ENCODE measurements at places on chromosomes 7 and 10.

DNA sequence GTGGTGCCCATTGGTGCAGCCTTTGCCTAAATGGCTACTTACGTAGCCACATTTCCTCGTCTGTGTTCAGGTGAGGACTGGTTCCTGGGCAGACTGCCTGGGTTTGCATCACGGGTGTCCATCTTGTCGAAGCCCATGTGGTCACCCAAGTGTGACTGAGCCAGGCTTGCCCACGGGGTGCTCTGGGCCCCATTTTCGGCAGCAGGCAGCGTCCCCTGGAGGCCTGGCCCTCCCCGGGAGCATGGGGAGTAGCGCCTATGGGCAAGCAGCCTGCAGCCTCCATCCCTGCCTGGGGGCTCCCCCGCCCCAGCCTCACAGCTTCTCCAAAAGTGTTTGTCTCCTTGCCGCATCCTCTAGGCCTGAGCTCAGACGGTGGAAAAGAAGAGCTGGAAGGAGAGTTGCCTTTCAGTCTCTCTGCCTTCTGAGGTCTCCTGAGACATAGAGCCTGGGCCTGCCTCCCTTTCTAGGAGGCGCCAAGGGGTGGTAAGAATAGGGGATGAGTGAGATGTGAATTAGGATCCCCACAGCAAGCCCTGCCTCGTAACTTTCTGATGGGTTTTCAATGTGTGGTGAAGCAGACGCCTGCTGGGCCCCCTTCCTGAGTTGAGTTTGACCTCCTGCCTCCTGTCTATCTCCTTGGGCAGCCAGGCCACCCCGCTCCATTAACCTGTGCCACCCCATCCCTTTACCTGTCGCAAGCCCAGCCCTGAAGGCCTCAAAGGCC is 42.7 kb downstream of the HTRA1 start:
- DNase-seq, result no peak

GRCh38 chr7:77467408-77467807 is 51.3 kb upstream of the GSAP start:
- no peak for DNase-seq

DNA sequence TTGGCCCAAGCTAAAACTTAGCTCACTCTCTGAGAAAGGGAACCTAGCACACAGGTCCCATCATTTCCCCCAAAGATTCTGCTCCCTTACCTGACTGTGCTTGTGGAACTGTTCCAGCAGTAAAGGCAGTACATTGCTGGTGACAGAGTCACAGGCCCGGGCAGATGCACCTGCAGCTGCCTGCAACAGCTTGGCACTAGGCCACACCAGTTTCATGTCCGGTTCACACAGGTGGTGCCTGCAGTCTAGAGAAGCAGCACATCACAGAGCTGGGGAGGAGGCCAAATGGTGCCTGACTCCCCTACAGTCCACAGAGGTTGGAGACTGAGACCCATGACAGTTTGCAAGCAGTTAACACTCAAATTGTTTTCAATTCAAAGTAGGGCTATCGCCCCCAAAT is 22.2 kb downstream of the ZDHHC16 start:
- DNase-seq, result no peak

GRCh38 chr7:148633761-148634160 is 43.2 kb downstream of the C7orf33 start:
- no peak for DNase-seq

DNA sequence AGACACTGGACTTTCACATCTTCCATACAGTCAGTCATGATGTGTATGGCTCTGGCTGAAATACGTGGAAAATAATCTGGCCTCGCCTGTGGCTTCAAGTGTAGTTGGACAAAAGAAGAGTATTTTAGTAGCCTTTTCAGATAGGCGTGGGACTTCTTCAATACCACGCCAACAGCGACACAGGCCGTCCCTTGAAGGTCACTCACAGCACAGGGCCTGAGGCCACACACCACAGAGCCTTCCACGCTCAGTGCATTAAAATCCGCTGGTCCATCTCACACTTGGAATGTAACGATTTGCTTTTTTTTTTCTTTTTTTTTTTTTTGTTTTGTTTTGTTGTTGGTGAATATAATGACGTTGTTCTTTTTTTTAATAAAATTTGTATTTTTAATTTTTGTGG is 51.8 kb upstream of the SUN1 start:
- no peak for DNase-seq

DNA sequence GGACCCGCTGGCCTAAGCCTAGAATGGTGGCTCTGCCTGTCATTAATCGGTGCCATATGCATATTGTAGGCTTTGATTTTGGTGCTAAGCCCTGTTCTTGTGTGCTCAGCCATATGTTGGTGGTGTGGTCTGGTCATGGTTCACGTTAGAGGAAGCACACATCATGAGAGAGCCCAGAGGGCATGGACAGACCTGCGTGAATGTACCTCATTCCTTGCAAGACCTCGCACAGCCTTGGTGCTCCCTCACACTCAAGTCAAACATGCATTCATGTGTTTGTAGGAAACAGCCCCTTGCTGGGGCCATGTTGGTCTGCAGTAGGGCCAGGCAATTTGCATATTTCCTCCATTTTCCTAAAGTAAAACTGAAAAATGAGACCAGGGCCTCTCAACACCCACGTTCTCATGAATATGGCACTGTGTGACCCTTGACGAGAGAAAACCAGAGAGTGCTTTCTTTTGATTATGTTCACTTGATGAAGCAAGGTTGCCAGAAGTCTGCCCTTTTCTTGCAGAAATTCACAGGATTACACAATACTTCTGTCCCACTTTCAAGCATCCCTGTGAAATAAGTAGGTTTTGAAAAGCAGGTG is 268.7 kb downstream of the CELF2 start:
- no peak for DNase-seq

GRCh38 chr10:44993922-44994751 is 6.6 kb upstream of the ZNF22 start:
- no peak for DNase-seq

DNA sequence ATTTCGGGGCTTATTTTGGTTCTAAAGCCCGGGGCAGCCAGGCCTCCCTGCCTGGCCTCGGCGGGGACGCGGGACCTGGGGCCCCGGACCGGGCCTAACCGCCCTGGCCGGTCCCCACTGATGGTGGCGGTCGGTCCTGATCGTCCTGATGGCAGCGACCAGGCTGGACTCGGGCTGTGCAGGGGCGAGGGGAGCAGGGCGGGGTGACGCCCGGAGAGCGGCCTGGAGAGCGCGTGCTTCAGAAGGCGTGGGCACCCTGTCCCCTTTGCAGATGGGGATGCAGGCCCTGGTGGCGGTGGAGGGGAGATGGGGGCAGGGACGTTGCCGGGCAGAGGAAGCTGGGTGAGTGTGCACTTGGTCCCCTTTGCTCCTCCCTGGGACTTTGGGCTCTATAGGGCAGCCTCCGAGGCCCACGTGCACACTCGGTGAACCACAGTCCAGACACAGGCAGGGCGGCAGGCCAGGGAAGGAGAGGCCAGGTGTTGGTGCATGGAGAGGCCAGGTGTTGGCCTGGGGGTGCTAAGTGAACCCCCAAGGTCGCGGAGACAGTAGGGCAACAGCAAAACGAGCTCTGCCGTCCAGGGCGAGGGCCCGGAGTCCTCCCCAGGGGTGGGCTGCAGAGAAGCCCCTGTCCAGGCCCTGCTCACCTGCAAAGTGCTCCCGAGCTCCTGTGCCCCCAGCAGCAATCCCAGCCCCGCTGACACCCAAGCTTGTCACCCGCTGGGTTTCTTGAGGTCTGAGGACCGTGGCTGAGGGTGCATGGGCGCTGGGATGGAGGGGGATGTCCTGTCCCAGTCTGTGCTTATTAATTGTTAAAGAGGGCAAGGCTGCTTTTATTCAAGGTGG is 42.4 kb upstream of the FAM20C start:
- DNase-seq, result no peak

DNA sequence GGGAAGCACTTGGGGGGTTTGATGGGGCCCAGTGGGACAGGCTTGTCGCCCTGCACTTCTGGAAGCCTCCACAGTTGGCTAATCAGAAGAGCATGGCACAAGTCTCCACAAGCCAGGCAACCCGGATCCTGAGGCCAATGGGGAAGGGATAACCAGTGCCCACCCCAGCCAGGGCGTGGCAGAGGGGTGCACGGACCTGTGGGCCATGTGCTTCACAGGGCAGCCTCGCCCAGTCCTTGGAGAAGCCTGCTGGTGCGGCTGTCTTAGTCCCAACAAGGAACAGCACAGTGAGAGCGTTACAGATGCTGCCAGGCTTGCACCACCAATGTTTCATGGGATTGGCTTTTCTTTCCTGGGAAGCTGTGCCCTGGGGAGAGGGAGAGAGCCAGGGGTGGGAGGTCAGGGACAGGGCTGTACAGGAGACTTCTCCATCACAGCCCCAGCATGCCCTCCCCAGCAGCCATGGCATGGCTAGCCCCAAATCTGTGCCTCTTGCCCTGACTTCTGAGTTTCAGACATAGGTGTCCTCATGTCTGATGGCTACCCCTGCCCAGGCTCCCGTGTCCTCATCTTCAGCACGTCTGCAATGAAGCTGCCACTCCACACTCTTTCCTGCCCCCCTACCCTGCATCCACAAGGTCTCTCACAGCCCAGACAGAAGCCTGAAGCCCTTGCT is 116.0 kb downstream of the PTPN20 start:
- DNase-seq, result no peak

DNA sequence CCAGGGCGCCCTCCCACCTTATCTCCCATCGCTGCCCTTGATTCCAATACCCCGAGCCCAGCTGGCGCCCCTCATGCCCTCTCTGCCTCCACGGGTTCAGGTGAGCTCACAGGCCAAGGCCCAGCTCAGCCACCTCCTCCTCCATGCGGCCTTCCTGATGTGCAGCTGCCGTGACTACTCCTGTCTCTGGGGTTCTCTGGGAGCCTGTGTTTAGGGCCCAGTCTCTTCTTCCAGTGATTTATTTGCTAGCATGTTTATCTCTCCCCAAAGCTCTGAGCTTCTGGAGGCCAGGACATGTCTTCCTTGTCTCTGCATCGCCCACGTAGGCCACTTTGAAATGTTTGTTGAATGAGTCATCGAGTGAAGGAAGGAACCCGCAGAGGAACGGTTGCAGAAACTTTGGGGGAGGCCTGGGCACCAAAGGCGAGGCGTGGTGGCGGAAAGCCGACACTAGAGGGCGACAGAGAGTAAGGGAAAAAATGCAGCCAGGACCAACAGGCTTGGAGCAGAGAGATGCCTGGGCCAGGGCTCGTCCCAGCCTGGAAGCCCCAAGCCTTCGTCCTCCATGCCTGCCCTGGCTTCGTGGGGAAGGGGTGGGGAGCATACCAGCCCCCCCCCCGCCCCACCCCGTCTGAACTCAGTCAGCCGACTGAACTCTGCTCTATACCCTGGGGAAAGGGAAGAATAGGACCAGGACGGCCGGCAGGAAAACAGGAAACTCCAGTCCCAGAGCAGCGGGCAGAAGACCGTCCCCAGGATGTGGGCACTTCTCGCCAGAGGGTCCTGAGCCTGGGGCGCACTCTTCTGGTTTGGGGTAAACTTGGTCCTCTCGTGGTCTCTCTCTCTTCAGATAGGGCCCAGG is 10.9 kb upstream of the HSPB1 start:
- peak; percentile 97 for DNase-seq

DNA sequence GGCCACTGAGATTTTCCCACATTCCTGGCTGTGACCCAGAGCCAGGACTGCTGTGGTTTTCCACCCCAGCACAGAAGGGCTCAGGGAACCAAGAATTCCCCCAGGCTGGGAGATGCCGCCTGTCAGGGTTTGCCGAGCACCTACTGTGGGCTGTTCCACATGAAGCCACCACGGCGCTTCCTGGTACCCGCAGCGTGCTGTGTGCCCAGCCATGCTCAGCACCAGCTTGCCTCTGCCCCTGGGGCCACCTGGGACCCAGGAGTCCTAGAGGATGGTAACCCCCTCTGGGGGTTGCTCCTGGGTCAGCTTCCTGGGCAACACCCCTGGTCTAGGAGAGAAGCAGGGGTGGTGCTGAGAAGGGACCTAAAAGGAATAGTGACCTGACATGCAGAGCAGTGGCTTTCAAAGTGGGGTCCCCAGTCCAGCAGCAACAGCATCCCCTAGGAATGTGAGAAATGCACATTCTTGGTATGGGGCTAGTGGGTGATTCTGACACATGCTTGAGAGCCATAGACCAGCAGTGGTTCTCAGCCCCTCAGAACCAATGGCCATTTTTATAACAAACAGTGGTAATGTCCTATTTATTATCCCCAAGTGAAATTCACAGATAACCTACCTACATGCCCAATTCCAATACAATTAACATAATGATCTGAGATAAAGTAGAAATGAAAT is 53.4 kb downstream of the TSPAN15 start:
- DNase-seq, result no peak

- DNase-seq, result no peak
These were observed 436.8 kb upstream of the GALNT17 start for GRCh38 chr7:70694971-70695794.

DNA sequence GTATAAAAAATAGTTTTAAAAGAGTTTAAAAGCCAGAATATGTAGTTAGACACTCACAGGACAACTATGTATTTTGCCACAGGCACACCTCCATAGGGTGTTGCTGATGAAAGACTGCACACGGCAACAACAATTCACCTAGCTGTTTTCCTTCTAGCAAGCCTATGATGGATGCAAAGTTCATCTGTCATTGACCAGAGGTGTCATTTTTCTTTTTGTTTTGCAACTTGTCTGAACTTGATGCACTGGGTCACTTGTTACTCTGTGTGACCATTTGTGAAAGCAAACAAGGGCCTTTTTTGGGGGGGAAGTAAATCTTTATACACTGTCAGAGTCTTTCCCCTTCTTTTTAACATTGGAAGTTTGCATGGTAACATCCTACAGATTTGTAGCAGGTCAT is 258.0 kb upstream of the SEMA3A start:
- no peak for DNase-seq

DNA sequence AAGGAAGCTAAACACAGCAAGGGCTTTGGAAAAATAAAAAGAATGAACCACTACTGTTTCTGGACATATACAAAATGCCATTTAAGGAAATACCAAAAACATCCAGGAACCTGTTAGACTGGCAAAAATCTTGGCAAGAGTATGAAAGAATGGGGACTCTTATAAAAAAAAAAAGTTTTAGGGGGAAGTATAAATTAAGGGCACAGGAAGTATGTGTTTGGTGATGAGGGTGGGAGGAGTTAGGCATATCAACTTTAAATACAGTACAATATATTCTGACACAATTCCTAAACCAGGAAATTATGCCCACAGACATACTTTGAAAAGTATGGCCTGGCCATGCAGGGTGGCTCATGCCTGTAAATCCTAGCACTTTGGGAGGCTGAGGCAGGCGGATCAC is 74.2 kb downstream of the WAPL start:
- DNase-seq, result no peak

DNA sequence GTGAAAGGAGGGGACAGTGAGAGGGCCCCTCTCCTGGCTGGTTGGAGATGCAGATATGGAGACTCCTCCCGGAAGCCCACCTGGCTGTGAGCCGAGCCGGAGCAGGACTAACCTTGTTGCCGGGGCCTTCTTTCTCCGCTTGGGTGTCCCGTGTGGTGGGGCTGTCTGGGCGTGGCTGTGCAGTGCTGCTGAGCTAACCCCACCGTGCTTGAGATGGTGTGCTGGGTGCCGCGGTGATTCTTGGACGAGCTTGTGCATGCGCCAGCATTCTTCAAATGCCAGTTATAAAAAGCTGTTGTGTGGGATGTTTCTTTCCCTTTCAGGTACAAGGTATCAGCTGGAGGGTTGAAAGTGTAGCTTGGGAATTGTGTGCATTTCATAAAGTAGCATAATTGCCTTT is 48.8 kb downstream of the DAGLB start:
- DNase-seq, result no peak

Data from HS-27A (cell line).